ENCODE measurements at places on chromosomes 4 and X.

GRCh38 chr4:30755346-30755745 lies 35.2 kb downstream of the PCDH7 start:
- no peak for DNase-seq

DNA sequence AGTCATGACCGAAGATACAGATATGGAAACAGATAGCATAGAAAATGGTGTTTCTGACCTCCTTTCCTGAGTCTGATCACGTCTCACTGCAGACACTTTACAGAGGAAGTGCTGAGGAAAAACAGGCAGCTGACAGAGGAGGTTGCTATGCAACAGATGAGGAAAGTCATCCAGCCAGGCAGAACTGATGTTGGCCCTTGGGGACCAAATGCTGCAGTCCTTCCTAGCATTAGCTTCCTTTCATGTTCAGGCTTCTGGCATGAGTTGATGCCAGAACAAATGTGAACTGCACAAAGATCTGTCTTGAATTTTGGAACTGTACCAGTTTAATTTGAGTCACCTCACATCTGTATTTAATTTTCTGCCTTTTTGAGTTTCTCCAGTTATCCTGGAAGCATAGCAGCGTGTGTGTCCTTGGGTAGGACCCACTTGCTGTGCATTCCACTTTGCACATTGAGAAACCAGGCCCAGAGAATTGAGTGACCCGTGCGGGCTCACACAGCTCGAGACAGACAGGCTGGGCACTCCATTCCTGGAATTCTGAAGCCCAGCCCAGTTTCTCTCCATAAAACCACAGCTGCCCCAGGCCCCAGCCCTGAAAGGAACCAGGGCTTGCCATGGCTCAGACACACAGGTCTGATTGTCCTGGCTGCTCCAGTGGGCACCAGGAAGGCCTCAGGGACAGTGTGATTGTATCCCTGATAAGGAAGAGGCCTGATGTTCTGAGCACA lies 1.4 kb upstream of the MAGED1 start:
- DNase-seq: no peak

- DNase-seq: no peak
These were observed 98.6 kb upstream of the PLS3 start for GRCh38 chrX:115462406-115462805.

DNA sequence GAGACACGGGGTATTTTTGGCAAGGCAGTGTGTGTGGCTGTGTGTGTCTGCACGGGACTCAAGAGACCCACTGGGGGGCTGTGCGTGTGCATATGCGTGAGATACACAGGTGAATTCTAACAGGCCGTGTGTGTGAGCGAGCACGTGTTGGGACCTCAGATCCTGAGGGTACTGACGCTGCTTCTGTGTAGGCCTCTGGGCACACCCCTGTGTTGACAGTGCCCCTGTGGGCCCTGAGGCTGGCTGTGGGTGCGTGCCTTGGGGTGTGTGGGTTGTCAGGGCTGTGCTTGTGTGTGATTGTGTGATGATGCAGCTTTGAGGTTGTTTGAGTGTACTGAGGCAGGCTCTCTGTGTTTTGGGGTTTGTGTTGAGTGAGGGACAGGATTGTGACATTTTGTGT lies 13.9 kb downstream of the FOXP3 start:
- DNase-seq: no peak

DNA sequence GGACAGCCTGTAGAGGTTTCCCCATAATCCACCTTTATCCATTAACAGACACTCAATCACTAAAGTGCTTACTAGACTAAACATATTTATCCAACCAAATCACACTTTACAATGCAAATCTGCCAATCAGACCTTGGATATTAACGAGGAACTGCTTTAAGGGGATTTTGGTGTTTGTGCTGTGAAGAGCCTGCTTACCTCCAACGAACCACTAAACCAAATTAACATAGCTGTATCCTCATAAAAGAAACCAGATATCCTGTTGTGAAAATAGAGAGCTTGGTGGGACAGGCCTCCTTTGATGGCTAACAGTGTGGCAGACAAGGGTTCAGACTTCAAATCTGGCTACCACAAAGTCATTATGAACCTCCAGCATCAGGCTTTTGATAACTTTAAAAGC lies 252.6 kb upstream of the HAND2 start:
- DNase-seq: no peak

DNA sequence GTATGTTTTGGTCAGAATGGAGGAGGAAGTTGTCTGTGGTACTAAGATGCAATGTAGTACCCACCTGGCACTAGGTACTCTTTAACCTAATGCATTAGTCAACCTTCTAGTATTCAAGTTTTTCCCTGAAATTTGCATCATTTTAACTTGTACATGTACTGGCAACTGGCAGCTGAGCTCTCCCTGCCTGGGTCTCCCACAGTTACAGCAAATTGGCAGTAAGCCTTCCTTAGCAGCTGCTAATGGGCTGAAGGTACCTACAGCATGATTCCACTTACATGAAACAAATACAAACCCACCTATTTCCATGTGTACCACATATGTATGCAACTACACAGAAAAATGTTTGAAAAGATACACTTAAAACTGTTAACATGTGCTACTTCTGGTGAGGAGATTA lies 8.1 kb upstream of the KLHL2 start:
- DNase-seq: no peak

DNA sequence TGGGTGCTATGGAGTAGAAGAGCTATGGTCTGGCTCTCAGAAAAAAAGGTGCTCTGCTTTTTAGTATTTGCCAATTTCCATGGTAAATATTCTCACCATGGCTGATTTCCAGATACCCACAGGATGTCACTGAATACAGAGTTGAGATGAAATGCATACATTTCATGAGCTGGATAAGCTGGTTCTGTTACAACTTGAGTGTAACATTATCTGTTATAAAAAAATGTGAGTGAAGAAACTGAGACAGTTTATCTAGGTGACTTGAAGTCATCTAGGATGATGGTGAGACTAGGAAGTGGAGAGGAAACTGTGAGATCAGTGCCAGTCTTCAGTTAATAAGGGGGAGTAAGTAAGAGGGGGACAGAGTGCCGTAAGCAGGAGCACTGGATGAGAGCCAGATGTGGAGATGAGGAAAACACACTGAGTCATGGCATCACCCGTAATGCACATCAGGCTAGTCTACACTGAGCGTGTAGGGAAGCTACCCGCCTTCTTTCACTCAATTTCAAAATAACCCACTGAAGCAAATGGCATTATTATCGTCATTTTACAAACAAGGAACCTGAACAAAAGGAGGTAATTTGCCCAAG lies 5.0 kb downstream of the HPSE start:
- no peak for DNase-seq

- no peak for DNase-seq
These were observed 58.6 kb downstream of the COL25A1 start for GRCh38 chr4:109243871-109244270.

GRCh38 chr4:96097040-96097607 lies 257.2 kb downstream of the PDHA2 start:
- no peak for DNase-seq

- DNase-seq: no peak
These were observed 71.7 kb downstream of the CFAP299 start for GRCh38 chr4:80407246-80407645.

- DNase-seq: no peak
These were observed 31.1 kb downstream of the CEP44 start for GRCh38 chr4:174314770-174315169.

- DNase-seq: no peak
These were observed 457.1 kb downstream of the MID1IP1 start for GRCh38 chrX:39258331-39258730.

DNA sequence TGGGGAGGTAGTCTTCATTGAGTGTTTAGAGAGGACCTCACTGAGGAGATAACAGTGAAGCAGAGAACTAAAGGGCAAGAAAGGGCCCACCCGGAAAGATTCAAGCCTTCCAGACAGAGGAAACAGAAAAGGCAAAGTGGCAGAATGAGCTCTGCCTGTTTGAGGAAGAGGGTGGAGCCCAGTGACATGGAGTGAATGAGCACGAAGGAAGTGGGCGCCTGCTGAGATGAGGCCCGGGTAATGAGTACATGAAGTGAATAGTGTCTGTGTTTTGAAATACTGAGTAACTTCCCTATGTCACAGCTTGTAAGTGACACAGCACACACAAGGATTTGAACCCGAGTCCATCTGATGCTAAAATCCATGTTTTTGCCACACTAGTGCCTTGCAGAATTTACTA lies 32.5 kb upstream of the TLR2 start:
- DNase-seq: no peak

DNA sequence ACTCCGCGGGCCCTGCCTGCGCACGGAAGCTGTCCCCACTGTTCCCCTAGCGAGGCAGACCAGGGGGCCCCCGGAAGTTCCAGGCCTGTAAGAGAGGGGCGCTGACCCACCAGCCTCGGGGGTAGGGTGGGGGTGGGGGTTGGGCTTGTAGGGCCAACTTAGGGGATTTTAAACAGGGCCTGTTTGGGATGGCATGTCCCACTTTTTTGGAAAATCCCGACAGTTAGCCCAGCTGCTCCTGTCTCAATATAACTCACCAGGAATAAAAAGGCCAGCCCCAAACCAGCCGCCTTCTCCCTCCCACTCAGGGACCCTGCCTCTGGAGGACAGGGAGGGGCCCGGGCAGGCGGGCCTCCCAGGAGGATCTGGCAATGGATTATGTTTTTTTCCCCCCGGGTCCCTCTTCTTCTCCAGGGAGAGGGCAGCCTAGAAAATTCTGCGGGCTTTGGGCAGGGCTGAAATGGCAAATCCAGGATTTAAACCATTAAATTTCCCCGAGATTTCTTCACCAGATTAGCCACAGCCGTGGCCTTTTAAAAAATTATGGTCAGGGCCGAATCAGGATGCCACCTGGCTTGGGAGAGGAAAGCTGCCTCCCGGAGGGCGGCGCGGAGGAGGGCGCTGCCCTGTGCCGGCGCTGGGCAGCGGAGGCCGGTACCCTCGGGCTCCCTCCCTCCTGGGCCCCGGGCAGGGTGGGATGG lies 957 bp downstream of the PPP2R2C start:
- DNase-seq: peak; percentile 70

DNA sequence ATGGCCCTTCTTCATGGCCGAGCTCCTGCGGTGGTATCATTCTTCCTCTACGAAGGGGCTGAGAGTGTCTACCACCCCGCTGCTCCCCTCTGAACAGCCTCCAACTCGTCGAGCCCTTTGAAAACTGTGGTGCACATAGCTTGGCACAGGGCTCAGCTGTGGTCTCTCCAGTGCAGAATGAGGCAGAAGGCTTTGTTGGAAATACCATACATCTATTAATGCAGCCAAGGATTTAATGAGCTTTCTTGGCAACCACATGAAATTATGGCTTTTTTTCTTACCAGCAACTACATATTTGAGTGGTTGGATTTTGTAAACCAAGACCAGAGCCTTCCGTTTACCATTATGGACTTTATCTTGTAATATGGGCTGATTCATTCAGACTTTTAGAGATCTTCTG lies 61.7 kb upstream of the CBR4 start:
- no peak for DNase-seq

- DNase-seq: no peak
These were observed 19.0 kb upstream of the SUPT20HL2 start for GRCh38 chrX:24332878-24333277.

DNA sequence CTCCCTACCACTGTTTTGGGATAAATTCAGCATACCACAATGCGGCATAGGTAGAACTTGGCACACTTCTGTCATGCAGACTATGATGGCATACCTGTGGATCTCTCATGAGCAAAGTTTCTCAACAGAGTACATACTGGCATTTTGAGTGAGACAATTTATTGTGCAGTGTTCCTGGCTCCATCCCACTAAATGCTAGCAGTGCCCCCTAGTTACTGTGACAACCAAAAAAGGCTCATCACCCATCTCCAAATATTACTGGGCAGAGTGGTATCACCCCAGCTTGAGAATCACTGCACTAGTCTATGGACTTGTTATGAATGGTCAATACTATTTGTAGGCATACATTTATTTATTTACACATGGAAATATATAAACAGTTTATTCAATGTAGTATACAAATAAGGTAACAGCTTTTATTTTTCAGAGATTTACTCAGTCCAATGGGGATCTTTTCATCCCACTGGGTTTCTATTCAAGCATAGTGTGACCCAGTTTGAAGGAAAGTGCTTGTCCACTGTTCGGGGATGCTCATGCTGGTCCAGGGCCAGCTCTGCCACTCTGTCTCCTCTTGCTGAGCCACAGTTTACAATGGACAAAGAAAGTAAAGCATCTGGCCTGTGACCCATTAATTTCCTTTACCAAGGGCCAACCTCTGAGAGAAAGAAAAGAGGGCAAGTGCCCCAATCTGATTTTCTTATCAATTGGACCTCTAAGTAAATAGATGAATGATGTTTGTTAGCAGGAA lies 81.0 kb upstream of the IL2 start:
- no peak for DNase-seq

- no peak for DNase-seq
These were observed 96.2 kb upstream of the SPRY1 start for GRCh38 chr4:123300222-123301039.

GRCh38 chrX:54452920-54453319 lies 12.7 kb downstream of the TSR2 start:
- no peak for DNase-seq

DNA sequence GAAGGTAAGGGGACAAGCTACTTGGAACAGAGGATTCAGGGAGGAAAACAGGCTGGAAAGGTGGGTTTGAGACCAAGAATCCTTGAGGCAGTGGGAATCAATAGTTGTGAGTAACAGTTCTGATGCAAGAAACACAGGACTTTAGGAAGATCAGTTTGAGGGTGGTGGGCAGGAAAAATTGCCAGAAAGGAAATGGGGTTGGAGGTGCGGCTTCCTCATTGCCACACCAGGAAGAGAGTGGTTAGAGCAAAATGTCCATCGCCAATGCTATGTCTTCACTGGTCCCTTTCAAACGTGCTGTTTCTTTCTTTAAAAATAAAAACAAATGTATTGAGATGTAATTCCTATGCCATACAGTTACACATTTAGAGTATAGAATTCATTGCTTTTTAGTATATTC lies 57.1 kb upstream of the NOCT start:
- no peak for DNase-seq

- no peak for DNase-seq
These were observed 73.7 kb downstream of the GATB start for GRCh38 chr4:151687021-151687640.

GRCh38 chrX:110383414-110383813 lies 24.8 kb downstream of the RTL9 start:
- no peak for DNase-seq

- DNase-seq: no peak
These were observed 19.3 kb upstream of the SPIN2A start for GRCh38 chrX:57156397-57157049.

DNA sequence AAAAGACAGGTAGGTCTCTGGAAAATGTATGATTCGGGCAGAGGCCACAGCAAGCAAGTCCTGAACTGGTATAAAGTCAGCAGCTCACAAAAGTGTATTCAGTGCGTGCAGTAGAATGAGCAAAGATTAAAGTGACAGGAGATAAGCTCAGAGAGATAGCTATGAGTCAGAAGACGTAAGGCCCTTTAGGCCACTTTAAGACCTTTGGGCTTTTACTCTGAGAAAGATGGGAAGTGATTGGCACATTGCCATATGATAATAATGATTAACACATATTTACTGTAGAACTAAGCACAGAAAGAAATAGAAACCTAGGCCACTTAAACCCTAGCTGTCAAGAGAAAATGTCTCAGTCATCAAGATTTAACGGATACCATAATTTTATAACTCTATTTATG lies 51.7 kb downstream of the TBCK start:
- DNase-seq: no peak
